ENCODE measurements at places on chromosomes 5 and 9.
A peak's percentile ranks its signal among the peaks of the same experiment; 100 is the strongest.

GRCh38 chr9:134689321-134690181 lies 47.9 kb downstream of the COL5A1 start:
- DNase-seq = peak; percentile 81

- DNase-seq = no peak
Measured at GRCh38 chr5:81192373-81192750, 40.8 kb upstream of the CKMT2 start.

DNA sequence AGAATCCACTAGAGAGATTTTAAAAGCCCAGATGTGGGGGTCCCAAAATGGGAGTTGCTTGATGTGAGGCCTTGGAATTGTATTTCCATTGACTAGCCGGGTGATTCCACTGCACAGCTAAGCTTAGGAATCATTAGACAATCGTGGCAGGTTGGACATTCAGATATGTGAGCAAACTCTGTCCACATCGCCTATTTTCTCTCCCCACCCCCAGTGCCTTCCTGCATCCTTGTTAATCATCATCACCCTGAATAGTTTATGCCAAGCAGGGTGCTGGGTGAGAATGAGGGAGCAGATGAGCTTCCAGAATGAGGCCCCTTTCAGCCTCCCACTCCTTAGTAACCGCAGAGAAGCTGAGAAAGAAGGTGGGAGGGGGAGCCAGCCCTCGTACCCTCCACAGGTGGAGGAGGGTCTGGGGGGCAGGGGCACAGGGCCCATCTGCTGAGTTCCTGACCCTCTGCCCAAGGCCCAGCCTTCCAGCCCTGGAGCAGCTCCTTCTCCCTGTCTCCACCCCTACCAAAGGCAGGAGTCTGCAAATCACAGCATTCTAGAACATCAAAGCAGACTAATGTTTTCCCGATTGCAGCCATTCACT lies 7.7 kb upstream of the TCOF1 start:
- no peak for DNase-seq

- DNase-seq = no peak
Measured at GRCh38 chr5:103452666-103453065, 109.9 kb downstream of the NUDT12 start.

GRCh38 chr5:78699552-78700153 lies 51.1 kb upstream of the LHFPL2 start:
- DNase-seq = no peak

DNA sequence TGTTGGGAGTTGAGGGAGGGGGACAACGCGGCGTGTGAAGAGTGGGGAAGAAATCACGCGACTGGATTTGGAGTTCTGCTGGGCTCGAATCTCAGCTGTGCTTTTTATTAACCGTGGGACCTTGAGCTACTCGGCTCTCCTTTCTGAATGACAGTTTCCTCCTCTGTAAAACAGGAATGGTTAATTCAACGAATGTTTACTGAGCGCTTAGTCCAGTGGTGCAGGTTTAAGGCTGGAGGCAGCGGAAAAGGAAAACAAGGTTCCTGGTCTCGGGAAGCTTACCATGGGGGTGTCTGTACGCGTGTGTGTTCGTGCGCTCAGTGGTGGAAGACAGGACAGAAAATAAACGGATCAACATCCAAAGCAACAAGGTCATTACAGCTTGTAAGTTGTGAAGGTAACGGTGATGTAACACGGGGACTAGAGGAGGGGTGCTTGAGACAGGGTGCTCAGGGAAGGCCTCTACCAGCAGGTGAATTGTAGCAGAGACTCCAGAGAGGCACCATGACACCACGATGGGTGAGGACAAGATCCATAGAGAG lies 277 bp downstream of the EIF4E1B start:
- no peak for DNase-seq

GRCh38 chr9:93945400-93946337 lies 9.5 kb downstream of the BARX1 start:
- DNase-seq = peak; percentile 65

GRCh38 chr5:34755926-34756325 lies 83.0 kb upstream of the TTC23L start:
- no peak for DNase-seq

GRCh38 chr9:86324901-86325300 lies 29.3 kb downstream of the TUT7 start:
- DNase-seq = no peak

DNA sequence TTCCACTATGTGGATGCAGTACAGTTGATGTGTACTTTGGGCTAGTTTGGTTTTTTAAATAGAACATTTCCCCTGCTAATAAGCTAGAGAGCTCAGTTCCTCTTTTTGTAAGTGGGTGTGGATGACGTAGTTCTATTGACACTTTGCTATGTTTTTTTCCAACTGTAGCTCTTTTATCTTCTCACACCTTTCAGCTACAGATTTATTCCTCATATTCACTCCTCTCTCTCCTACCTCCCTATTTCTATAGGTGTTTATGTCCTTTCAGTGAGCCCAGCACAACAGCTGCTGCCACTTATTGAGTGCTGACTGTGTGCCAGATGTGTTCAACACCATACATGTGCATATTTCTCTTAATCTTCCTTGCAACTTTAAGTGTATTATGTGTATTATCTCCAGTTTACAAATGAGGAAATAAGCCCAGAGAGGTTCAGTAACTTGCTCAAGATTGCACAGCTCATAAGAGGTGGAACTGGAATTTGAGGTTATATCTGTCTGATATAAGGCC lies 215.7 kb downstream of the SEMA6A start:
- DNase-seq = no peak

- DNase-seq = no peak
Measured at GRCh38 chr5:3382782-3383181, 212.8 kb upstream of the IRX1 start.

DNA sequence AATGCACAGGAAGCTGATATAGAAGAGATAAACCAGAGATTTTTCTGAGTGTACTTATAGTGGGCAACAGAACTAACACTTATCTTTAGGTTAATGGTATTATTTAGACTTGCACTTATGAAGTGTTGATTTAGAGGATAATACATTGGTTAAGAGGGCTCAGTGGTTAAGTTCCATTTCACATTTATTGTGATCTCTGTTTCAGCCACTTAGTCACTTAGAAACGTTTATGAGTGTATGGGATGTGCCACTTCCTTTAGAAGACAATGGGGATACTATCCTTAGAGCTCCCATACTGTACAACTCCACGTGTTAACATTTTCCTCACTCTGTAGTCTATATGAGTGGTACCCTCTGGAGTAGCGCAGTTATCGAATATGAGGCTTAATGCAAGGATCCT lies 57.5 kb downstream of the PIP5K1B start:
- DNase-seq = no peak

- no peak for DNase-seq
Measured at GRCh38 chr9:13146840-13147239, 132.7 kb downstream of the MPDZ start.

- no peak for DNase-seq
Measured at GRCh38 chr9:84490206-84490841, 149.8 kb upstream of the SLC28A3 start.

DNA sequence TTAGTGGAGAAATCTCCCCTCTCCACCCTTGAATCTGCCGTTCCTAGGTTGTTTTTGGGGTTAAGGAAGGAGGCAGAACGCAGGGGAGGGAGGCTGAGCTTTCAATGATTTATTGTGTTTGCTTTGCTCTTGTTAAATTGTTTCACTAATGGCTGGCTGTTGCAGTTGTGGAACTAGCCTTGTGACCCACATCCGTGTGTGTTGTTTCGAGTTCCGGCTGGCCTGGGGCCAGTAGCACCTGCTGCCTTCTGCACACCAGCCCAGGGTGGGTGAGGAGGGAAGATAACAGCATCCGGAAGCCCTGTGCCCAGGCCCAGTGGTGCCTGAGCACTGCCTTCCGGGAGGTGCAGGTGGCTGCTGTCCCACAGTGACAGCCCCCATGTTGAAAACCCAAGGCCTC lies 3.6 kb downstream of the ERGIC1 start:
- no peak for DNase-seq

GRCh38 chr5:93100976-93101375 lies 480.0 kb downstream of the NR2F1-AS1 start:
- no peak for DNase-seq

DNA sequence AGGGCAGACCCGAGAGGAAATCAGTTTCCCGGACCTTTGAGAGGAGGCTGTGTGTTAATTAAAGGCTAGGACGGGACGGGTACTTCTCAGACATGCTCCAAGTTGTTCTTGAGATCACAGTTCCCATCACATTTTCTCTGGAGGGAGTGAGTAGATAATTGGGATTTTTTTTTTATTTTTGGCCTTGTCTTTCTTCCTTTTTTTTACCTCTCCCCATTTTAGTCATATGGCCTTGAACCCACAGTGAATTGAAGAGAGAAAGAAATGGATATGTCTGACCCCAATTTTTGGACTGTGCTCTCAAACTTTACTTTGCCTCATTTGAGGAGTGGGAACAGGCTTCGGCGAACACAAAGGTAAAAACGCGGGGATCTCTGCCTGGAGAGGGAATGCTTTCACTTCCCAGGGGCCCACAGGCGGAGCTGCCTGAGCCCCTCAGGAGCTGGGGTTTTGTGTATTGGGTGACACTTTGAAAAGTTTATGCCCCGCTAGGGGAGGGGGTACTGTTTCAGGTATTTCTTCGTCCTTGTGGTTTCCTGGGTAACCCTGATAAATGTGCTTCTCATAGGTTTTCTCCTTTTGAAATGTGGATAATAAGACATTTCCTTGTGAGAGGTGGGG lies 191.8 kb downstream of the CD180 start:
- no peak for DNase-seq

- DNase-seq = no peak
Measured at GRCh38 chr5:80736730-80737129, 81.9 kb upstream of the DHFR start.

GRCh38 chr5:178371362-178372111 lies 138.9 kb upstream of the PHYKPL start:
- DNase-seq = peak; percentile 66

DNA sequence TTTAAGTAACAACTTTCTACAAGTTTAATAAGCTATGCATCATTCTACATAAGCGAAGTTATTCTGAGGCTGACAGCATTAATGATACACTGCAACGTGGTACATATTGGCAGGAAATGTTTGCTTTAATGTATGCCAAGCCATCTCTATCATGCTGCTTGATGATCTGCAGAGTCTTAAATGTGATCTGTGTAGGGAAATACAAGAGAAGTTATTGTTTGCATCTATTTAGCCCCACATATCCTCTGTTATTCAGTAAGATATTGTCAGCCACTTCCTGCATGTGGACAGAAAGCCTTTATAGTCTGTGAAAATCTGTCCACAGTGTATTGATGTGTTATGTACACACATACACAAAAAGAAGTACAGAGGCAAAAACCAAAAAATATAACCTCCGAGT lies 193.1 kb upstream of the FREM1 start:
- DNase-seq = no peak

- no peak for DNase-seq
Measured at GRCh38 chr9:133379153-133380086, 3.3 kb downstream of the STKLD1 start.

DNA sequence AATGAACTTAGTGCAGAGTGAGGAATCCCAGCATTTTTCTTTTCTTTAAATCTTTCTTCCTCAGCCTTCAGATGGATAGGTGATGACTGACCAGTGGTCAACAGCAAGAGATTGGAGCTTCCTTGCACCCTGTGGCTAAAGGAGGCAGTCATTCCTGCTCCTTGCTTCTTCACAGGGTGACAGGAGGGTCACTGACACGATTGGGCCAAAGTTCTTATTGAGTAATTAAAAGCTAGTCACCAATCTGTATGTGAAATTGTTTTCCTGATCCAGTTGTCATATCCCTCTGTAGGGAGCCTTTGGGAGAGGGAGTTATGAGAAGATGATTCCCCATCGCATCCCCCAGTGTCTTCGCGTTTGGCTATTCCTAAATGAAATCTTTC lies 85.2 kb downstream of the CMYA5 start:
- no peak for DNase-seq

DNA sequence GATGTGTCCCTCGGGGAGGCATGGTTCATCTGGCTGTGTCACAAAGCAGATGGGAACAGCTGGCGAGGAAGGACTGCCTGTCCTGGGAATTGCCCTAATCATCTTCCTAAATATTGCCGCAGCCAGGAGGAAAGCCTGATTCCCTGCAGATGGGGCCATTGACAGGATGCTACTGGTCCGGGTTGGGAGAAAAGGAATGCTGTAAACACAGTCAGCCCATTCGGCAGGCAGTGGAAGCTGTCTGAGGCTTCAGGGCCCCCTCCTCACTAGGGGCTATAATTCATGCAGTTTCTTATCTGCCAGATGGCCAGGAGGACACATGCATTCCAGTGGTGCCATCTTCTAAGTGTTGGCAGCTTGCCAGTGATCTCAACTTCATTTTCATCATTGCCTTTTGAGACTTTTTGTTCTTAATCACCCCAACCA lies 110.3 kb downstream of the KCNIP1 start:
- peak; percentile 71 for DNase-seq
